ENCODE measurements at places on chromosomes 11 and 22. TPM values are rescaled to one million over a fixed set of nuclear protein-coding genes. Genes with fewer than 3 reads are reported as not detected.

RAPSN gene
- total RNA-seq, result not detected

GRCh38 chr11:101008961-101009689 is 120.5 kb downstream of the PGR start:
- no peak overlapping the region for H3K27ac ChIP-seq
- H3K4me1 ChIP-seq, result no peaks in the 10 kb centered on the region
- H3K27me3 ChIP-seq, result no peaks in the 10 kb centered on the region
- H3K36me3 ChIP-seq, result no peaks in the 10 kb centered on the region
- no peak for DNase-seq

TMEM151A gene
- total RNA-seq, result not detected

DNA sequence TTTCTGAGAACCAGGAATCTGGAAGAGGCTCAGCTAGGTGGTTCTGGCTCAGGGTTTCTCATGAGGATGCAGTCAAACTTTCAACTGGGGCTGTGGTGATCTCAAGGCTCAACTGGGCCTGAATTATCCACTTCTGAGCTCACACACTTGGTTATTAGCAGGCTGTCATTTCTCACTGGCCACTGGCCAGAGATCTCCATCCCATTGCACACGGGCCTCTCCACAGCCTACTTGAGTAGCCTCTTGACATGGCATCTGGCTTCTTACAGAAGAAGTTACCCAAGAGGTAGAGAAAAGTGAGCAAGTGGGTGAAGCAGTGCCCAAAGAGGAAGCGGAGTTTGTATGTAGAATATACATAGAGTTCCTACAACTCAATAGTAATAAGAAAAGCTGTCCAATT is 16.0 kb downstream of the CALCA start:
- H3K36me3 ChIP-seq, result no peaks in the 10 kb centered on the region
- H3K27ac ChIP-seq, result no peak overlapping the region
- no peaks in the 10 kb centered on the region for H3K4me1 ChIP-seq
- DNase-seq, result no peak

DNA sequence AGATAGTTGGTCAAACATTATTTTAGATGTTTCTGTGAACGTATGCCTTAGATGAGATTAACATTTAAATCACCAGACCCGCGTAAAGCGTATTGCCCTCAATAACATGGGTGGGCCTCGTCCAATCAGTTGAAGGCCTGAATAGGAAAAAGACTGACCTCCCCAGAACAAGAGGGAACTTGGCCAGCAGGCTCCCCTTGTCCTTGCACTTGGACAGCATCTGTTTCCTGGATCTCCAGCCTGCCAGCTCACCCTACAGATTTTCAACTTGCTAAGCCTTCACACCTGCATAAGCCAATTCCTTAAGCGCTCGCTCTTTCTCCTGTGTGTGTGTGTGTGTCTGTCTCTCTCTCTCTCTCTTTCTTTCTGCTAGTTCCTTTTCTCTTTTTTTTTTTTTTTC is 8.2 kb downstream of the TOM1 start:
- peaks cover 25% of the 10 kb centered on the region for H3K4me1 ChIP-seq
- H3K27me3 ChIP-seq, result no peaks in the 10 kb centered on the region
- H3K36me3 ChIP-seq, result no peaks in the 10 kb centered on the region
- H3K27ac ChIP-seq, result no peak overlapping the region

- H3K27ac ChIP-seq, result no peak overlapping the region
- no peaks in the 10 kb centered on the region for H3K27me3 ChIP-seq
- no peaks in the 10 kb centered on the region for H3K36me3 ChIP-seq
These were observed 5.9 kb upstream of the FCHSD2 start for GRCh38 chr11:73147771-73148681.
